G401 (cell line): ENCODE measurements at places on chromosomes 2 and 18. TPM values are rescaled to one million over a fixed set of nuclear protein-coding genes. Genes with fewer than 3 reads are reported as not detected.

The GTF2A1L gene
- not detected in 2 replicates for total RNA-seq

The COL6A3 gene
- 0.17 and 0.25 TPM in 2 replicates for total RNA-seq

DNA sequence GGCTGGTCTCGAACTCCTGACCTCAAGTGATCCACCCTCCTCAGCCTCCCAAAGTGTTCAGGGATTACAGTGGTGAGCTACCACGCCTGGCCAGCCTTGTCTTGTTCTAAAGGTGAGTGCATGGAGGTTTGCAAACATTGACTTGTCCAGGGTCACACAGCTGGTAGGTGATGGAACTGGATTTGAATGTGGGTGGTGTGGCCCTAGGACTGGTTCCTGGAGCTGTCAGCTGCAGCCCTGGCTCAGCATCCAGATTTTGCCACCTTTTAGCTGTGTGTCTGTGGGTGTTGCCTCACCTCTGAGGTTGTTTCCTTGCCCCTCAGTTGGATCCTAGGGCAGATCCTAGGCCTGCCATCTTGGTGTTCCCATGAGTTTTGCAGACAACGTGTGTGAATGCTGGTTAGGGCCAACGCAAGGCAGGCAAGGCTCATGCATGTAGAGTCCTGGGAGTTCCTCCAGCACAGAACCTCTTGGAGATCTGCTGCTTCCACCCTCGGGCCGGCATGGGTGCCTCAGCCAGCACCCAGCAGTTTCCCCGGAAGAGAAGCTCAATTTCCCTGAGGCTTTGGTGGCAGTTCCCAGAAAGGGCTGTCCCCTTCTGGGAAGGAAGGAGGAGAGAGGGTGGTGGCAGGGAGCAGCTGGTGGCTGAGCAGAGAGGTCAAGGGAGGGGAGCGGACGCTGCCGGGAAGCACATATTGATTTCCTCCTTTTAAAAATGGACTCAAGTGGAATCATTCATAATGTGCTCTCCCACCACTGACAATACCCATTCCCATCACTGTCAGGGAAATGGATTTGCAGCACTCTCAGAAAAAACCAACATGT lies 127.6 kb upstream of the HS6ST1 start:
- no peak for DNase-seq

DNA sequence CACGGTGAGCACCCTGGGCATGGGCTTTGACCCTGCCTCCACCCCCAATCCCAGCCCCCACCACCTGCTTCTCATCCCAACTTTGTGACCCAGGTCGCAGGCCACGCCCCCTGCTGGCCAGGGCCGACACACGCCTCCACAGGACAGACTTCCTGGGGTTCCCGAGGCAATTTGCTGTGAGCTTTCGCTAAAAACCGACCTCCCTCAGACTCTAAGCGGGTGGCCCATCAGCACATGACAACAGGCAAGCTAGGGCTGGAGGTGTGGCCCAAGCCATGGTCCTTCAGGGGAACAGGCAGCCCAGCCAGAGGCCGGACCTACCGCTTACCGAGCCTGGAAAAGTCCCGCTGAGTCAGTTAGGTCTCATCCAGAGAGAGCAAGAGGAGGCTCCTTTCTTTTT lies 31.9 kb downstream of the C1QL2 start:
- no peak for DNase-seq

- DNase-seq: peak; percentile 47
Observed at GRCh38 chr18:31931163-31931885, 11.6 kb downstream of the TRAPPC8 start.

DNA sequence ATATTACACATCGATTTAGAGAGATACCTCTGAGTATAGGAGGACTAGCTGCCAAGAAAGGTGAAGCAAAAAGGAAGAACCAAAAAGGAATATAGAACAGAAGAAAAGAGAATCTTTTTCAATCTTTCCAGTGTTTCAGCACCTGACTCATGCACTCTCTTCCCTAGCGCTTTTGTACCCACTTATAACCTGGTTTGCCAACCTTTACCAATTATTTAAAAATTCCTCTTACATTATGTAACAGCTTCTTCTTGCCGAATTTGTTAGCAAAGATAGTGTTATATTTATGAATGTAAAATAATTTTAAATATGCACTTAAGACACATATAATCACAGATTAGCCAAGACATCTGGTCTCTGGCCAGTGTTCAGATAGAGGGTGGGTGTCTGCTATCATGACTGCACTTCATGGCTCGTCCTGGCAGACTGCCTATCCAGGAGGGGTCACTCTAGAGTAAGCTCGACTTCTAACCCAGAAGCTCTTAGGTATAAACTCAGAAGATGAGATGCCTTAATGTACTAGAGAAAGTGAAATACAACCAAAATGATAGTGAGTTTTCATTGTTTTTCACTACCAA lies 122.9 kb downstream of the ATAD2B start:
- peak; percentile 23 for DNase-seq
